ENCODE measurements at places on chromosomes 1 and 21. TPM values are rescaled to one million over a fixed set of nuclear protein-coding genes. Genes with fewer than 3 reads are reported as not detected.

The FCER1A gene
- 0.71 TPM for total RNA-seq

The OR2T35 gene
- not detected for total RNA-seq

The TMEM240 gene
- total RNA-seq, result 7.8 TPM

The GSTM3 gene
- total RNA-seq, result 35.1 TPM

The CD84 gene
- total RNA-seq, result 16.8 TPM

The KIF2C gene
- total RNA-seq, result 0.93 TPM

The CELA2B gene
- total RNA-seq, result not detected

The PODN gene
- total RNA-seq, result 155 TPM

The NBPF6 gene
- total RNA-seq, result not detected

Measured in posterior vena cava (tissue), 2 donors.